ENCODE measurements at places on chromosomes 12 and 14.

- no peak for DNase-seq
Observed at GRCh38 chr12:70045036-70045435, 198.2 kb upstream of the CNOT2 start.

DNA sequence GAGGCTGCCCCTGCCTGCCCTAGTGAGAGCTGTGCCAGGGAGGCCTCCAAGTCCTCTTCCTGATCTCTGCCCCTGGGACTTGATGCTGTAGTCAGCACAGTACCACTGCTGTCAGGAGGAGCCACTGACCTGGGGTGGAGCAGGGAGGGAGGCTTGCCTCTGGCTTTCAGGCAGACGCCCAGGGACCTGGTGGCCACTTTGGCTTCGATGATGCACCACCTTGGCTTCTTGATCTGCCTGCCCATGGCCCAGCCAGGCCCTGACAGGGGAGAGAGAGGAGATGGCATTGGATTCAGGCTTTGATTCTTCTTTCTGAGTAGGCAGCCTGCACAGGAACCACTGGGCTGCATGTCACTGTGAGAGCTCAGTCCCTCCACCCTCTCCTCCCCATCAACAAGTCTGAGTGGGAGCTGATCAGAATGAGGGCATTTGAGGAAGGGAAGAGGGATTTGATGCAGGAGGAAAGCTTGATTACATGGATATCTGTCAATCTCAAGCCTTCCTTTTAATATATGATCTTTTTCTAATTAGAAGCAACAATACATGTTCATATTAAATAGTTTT, 24.7 kb downstream of the TMEM63C start:
- DNase-seq: no peak

DNA sequence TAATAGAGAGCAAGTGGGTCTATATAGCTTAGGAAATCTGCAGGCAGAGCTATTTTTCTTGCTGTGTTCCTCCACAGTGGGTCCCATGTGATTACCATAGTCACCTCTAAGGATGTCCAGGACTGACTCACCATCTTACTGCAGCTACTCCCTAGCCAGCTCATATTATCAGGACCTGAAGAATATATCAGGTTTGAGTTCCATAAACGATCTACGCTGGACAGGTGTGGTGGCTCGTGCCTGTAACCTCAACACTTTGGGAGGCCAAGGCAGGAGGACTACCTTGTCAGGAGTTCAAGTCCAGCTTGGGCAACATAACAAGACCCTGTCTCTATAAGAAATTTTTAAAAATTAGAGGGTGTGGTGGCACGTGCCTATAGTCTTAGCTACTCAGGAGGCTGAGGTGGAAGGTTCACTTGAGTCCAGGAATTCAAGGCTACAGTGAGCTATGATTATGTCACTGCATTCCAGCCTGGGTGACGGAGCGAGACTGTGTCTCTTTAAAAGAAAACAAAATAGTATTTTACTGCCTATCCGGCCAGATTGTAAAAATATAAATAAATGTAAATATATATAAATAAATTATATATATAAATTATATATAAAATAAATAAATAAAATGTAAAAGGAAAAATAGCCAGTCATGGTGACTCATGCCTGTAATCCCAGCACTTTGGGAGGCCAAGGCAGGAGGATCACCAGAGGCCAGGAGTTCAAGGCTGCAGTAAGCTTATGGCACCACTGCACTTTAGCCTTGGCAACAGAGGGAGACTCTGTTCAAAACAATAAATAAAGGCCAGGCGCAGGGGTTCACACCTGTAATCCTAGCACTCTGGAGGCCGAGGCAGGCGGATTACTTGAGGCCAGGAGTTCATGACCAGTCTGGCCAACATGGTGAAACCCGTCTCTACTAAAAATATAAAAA, 6.9 kb upstream of the SPRYD4 start:
- no peak for DNase-seq

DNA sequence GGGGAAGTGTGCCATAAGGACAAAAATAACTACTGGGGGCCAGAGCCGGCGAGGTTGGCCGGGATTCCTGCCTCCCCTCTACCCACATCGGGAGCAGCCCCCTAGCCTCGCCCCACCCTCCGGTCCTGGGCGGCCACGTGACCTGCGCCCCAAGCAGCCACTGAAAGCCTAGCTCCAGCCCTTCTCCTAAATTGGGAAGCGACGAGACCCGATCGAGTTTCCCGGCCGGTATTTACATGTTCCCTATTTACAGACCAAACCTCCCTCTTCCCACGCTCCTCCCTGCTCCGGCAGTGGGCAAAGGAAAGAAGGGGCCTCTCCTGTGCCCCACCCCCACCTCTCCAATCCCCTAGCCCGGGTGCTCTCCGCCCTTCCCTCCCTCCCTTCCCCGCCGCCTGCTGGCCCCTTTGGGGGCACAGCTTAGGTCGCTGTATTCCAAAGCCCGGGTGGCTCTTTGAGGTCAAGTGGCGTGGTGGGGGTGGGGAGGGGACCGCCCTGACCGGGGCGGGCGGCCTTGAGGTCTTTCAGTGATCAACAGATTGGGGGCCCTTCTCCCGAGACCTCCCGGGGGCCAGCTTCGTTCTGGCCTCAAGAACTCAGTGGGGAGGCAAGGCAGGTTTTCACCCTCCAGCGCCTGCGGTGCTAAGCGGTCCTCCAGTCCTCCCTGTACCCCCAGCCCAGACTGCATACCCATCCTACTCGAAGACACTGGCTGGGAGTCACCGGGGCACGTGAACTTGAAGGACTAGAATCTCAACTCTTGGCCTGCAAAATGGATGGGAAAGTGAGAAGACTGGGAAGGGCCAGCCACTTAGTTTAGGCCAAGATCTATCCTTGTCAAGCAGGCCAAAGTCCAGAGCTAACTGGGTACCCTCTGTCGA, 6.3 kb upstream of the CTDSP2 start:
- DNase-seq: no peak

GRCh38 chr12:68261896-68262295, 8.5 kb upstream of the IL22 start:
- DNase-seq: no peak

GRCh38 chr12:81712536-81712935, 46.6 kb downstream of the PPFIA2 start:
- DNase-seq: no peak

DNA sequence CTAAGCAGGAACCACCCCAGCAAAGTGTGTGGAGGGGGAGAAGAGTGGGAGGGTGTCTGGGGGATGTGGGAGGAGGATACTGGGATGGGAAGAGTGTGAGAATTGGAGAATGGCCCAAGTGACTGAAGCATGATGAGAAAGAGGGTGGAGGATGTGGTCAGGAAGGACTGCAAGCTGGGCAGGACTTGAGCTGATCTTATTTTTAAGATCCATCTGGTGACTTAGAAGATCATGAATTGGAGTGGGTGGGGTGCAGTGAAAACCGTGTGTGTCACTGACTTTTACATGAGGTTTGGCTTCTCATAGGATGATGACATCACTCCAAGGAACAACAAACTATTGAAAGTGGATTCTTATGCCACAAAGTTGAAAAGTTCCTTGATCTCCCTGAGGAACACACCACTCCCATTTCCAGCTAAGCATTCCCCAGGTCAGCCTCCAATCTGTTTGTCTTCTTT, 287.5 kb downstream of the GALC start:
- DNase-seq: no peak

GRCh38 chr14:68042586-68043210, 223.1 kb downstream of the RAD51B start:
- DNase-seq: peak; percentile 15

DNA sequence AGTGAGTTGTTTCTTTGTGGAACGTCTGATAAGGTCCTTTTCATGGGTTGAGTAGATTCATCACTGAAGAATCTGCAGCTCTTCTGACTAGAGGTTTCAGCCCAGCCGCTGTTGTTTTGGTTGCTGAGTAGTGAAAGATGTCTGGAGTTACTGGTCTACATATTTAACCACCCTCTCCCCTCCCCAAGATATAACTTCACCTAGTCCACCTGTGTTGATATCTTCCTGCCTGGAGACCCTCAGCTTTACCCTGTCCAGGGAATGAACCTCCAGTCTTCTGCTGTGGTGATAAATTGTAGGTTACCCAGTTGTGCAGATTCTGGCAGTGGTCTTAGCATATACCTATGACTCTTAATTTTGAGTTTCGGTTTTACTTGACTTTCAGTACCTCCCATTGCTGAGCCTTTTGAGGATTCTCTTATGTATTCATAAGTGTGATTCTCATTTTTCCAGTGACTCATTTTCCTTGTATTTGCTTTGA, 62.9 kb downstream of the CCDC91 start:
- DNase-seq: no peak

DNA sequence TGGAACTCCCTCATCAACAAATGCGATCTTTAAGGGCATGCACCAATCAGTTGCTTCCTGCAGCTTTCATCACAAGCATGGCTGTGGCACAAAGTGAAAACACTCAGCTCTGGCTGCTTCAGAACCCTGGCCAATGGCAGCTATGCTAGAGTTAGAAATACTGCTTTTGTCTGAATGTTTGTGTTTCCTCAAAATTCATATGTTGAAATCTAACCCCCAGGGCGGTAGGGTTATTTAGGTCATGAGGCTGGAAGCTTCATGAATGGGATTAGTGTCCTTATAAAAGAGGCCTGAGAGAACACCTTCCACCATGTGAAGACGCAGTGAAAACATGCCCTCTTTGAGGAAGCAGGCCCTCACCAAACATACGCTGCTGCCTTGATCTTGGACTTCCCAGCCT, 453.9 kb downstream of the SNAPC1 start:
- DNase-seq: no peak

DNA sequence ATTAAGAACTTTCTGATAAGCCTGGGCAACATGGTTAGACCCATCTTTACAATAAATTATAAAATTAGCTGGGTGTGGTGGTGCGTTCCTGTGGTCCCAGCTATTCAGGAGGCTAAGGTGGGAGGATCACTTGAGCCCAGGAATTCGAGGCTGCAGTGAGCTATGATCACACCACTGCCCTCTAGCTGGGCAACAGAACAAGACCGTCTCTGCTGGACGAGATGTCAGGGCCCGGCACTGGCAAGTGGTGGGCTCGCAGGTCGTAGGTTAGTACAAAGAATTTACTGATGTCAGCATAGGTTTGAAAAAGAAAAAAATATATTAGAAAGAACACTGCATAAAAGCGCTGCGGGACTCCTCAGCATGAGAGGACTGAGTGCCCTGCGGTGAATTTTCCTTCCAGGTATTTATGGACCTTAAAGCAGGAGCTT, 15.7 kb upstream of the VSIG10 start:
- no peak for DNase-seq

GRCh38 chr14:71551291-71551950, 380.8 kb upstream of the RGS6 start:
- DNase-seq: no peak

- DNase-seq: no peak
Observed at GRCh38 chr14:98949481-98950135, 322.4 kb downstream of the BCL11B start.

DNA sequence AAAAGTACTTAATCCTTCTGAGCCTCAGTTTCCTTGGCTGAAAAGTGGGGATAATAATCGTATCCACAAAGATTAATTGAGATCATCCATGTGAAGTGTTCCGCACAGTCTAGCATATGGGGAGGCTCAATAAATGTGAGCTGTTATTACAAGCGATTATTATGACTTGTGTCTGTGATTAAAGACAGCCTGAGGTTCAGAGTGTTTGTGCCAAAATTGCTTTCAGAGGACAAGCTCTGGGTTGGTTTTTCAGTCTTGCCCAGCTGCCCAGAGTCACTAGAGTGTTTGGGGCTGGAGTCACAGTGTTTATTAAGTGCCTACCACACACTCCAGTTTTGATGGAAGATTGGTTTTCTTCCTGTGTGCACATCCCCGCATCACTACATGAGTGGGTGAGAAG, 53.5 kb downstream of the NTF3 start:
- no peak for DNase-seq

- DNase-seq: no peak
Observed at GRCh38 chr12:120844297-120844696, 59.9 kb downstream of the SPPL3 start.

- DNase-seq: no peak
Observed at GRCh38 chr12:49109641-49110463, 795 bp downstream of the LMBR1L start.

DNA sequence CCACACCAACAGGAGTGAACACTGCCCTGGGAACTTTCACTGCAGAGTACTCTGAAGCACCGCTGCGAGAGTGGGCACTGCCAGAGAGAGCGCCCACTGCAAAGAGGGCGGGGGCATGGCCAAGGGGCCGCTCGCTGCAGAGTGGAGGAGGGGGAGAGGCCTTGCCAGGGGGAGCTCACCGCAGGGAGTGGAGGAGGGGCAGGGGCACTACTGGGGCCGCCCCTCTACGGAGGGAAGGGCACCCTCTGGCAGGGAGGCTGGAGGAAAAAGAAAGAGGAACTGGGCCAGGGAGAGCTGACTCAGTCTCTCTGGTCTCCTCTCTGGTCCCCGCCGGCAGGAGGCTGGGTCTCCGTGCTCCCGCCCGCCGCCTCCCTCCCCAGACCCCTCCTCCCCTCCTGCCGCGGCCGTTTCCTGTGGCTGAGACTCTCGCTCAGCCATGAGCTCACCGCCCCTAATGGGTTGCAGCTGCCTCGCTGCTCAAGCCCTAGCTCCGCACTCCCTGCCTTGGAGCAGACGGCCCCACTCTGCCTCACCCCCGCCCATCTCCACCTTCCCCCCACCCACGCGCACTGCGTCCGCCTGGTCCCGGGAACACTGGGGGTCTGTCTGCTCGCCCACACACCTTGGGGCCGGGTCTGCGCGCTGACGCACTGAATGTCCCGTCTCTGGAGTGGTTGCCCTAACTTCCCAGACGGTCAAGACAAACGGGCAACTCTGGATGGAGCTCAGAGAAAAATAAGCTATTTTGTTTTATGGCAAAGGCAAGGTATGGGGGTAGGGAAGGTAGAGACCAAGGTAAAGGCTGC, 1.3 kb downstream of the ARHGEF40 start:
- peak; percentile 91 for DNase-seq

DNA sequence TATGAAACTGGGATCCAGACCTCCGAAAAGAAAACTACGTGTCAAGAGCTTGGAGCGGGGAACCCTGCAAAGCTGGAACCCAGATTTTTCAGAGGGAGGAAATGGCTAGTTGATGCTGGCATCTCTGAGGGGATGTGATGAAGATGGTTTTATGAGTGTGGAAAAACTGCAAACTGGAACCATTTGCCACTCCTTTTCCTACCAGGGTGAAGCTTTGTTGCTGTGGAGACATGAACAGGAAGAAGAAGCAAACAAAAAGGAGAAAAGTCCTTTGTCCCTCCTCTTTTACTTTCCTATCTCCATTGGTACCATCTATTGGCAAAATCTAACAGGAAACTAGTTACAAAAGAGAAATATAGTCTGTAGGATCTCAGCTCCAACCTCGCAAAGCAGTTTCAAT, 39.2 kb downstream of the CDK17 start:
- DNase-seq: no peak

GRCh38 chr12:65656156-65656882, 168.0 kb upstream of the HMGA2 start:
- DNase-seq: no peak

DNA sequence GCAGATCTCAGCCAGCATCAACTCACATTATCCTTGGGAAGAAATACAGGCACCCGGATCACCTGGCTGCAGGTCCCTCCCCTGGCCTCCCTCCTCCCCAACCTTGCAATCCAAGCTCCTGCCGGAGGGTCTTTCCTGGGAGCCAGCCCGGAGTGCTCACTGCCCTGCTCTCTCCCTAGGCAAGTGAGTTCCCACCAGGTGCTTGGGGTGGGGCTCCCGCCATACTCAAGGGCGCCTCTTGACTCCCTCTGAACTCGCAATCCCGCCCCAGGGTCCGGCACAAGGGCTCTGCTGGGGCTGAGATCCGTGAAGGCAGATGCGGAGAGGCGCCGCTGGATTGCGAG, 1.2 kb upstream of the CEP170B start:
- DNase-seq: no peak

- no peak for DNase-seq
Observed at GRCh38 chr12:103036581-103037214, 79.2 kb downstream of the ASCL1 start.

- DNase-seq: no peak
Observed at GRCh38 chr12:108666401-108666881, 32.7 kb upstream of the SELPLG start.
